ENCODE measurements at places on chromosomes 2 and 18.

DNA sequence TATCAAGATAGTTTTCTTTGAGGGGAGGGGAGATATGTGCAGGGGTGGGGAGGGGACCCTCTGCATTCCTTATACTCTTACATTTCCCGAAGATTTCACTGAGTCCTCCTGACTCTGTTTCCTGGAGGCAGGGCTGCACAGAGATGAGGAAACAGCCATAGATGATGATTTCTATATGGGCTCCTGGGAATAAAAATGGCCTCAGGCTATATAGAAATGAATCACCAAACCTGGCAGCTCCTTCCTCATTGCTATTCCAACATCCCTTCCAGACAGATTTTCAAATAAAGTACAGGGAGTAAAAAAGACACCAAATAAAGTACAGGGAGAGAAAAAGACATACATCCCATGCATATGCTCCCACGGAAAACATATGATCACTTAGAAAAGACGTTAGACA is 474.8 kb upstream of the RAB6C start:
- no peak for DNase-seq

DNA sequence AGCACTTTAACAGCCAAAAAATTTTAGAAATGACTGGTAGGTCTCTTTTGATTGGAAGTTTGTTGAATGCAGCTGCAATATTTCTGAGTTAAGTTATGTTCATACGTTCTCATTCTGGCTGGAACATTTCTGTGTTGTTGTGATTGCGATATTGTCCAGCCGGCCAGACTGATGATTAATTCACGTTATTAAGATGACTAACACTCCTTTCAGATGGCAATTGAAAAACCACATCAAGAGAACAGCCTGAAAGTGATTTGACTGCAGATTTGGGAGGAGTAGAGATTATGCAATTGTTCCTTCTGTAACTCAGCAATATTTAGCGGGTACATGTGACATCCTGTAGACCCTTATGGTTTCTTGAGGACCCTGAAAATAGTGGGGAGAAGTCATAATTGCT is 133.7 kb downstream of the FBXO15 start:
- DNase-seq: no peak

DNA sequence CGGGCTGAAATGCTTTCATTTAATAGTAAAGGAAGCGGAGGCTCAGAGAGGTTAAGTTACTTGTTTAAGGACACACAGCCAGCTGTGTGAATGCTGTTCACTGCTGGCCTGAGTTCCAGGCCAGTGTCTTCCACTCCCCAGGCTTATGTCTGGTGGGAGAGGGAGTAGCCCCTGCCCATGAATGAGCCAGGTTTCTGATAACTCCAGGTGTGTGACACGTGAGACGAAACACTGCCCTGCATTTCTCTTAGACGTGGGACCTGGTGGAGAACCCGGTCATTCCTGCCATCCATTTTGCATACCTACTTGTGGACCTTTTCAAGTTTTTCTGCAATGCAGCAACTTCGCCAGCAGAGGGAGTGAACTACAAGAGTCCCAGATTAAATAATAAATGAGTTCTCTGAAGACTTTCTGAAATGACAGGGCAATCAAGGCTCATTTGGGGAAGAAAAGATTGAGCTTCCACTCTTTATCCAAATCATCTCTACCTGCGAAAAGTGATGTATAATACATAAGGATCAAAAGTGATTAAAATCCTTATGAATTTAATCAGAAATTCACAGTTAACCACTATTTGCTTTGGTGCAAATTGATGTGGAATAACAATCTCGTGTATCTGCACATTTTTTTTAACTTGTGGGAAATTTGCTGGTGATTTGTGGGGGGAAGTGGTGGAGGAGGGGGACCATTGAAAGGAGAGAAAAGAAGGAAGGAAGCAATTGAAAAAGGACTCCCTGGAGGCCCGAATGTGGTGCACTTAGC is 79.4 kb upstream of the ASB18 start:
- DNase-seq: peak; percentile 80

GRCh38 chr2:196849895-196850294 is 40.7 kb upstream of the C2orf66 start:
- DNase-seq: peak; percentile 11

DNA sequence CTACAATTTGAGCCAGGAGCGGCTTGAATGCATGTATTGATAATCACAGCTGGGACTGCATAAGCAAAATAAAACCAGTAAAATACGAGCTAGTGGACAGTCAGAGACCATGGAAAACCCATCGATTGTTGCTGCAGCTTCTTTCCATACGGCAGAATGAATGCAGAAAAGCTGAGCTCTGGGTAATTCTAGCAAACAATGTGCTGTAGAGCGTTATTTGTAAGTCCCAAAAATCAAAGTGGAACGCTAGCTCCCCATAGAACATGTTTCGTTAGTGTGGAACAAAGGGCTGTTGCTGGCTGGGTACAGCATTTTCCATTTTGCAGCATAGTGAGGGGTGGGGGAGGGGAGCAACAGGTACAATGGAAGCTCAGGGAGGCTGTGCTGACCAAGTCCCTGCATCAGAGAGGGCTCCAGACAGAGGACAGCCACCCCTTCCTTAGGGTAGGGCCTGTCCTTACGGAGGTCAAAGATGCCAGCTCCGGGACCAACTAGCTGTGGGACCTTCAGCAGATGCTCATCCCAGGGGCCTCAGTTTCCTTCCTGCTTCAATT is 74.1 kb downstream of the BOD1L2 start:
- DNase-seq: peak; percentile 9

- DNase-seq: no peak
These were observed 177.2 kb downstream of the BCL11A start for GRCh38 chr2:60376252-60376651.

DNA sequence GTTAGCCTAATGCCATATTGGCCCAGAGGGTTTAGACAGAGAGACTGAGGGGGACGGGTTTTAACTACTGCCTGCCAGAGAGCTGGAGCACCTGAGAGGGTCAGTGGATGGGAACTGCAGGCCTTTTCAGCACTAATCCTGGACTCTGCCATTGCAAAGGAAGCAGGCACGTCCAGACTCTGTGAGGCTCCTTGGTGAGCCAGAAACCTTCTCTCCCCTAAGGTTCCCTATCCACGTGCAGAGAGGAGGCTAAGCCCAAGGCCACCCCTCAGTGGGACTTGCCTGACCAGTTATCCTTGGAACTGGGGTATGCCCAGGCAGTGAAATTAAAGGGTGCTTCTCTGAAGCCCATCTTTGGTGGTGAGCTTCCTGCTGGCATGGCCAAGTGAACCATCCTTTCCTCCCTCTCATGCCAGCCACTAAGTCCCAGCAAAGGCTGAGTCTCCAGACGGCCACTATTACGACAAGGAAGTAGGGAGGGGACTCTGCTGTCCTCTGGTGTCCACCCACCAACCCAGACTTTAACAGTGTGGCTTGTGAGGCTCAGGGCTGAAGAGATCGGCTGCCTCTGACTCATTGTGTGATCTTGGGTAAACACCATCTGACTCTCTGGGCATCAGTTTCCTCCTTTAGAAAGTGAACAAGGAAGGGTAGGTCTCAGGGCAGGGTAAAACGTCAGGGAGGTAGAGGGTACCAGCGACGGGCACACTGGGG is 3.9 kb upstream of the MLPH start:
- peak; percentile 45 for DNase-seq

- no peak for DNase-seq
These were observed 68.6 kb upstream of the COL5A2 start for GRCh38 chr2:189248141-189248540.

DNA sequence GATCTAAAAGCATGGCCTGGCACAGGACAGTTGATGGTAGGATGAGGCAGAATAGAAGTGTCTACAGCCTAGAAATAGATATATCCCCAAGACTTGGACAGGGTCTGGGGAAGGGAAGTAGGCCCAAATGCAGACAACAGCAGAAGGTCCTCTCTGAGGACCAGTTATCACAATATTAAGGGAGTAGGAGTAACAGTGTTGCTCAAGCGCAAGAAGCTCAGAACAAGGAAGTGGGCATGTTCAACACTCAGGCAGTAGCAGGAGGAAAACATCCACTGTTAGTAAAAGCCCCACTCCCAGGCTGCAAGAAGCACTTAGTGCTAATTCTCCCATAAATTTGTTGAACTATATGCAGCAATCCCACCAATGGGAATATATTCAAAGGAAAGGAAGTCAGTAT is 314.7 kb downstream of the METTL4 start:
- DNase-seq: no peak

DNA sequence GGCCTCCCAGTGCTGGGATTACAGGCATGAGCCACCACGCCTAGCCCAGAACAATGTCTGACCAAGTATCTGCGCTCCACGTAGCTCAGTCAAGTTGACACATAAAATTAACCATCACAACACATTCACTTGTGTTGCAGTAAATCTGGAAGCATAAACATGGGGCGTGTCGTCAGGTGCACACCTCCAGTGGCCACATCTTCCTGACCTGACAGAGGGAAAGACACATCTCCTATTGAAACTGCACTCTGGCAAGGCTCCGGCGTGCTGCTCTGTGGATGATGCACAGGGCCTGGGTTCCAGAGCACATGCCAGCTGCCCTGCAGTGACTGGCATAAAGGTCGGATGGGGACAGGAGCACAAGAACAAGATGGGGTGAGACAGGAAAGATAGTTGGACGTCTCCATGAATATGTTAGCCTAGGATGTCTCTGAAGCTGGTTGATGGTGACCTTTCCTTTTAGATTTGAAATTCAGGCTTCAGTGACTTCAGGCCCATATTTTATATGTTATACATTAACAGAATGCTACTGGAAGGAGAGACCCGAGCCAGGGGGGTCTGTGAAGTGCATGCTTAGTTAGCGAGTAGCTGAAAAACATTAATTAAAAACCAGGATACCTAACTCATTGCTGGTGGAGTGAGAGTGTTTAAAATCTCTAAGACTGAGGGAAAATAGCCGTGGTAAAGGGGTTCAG is 10.9 kb downstream of the IMPA2 start:
- DNase-seq: no peak

GRCh38 chr2:33107690-33108482 is 161.1 kb downstream of the LTBP1 start:
- DNase-seq: no peak
